ENCODE measurements at places on chromosomes 16 and 17.

GRCh38 chr16:10564591-10564990, 15.8 kb downstream of the EMP2 start:
- DNase-seq: no peak

- DNase-seq: peak; percentile 23
Observed at GRCh38 chr17:17768424-17769088, 68.2 kb downstream of the SREBF1 start.

GRCh38 chr17:61135782-61136181, 263.9 kb upstream of the TBX2 start:
- DNase-seq: no peak

GRCh38 chr17:39014795-39015545, 47.8 kb upstream of the FBXO47 start:
- no peak for DNase-seq

GRCh38 chr16:4796982-4797804, 2.0 kb downstream of the SMIM22 start:
- no peak for DNase-seq

DNA sequence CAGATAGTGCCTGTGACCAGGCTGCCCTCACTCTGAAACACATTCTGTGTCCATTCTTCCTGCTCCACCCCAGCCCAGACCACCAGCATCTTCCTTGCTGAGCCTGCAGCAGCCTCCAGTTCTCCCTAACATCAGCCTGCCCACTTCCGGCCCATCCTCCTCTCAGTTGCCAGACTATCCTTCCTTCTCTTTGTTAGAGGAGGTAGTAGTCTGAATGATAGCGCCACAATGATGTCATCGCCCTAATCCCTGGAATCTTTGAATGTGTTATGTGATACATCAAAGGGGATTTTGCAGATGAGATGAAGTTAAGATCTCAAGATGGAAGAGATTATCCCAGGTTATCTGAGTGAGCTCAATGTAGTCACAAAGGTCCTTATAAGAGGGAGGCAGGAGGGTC, 3.2 kb upstream of the ZDHHC1 start:
- peak; percentile 59 for DNase-seq

DNA sequence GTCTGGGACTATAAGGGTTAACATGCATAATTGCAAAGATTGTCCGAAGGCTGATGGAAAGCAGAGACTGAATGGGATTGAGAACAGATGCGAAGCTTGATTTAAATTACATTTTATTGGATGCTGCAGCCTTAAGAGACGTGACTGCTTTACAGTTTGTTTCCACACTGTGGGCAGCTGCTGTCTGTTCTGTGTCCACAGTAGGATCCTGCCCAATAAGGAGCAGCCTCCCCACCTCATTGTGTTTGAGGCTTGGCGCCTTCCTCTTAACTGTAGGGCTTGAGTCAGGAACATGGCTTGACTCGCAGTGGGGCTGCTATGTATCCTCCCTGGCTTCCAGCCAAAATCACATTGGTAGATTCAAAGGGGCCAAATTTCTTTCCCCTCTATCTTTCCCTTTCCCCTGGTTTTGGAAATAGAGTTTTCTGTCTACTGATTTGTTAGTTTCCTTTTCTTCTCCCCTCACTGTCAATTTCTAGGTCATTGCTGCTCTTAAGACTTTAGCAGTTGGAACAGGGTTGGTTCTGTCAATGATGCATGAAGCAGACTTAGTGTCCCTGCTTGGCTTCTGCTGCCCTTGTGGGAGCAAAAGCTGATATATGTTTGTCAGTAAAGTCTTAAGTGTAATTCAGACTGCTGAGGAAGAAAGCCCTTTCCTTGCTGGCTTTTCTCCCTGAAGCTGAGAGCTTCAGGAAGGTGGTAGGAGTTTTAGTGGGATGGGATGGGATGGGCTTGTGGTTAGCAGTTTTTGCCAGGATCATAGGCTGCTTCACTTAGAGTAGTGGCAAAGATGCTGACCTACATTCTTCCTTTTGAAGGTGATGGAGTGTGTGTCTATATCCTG, 5.0 kb upstream of the RARA start:
- DNase-seq: no peak

GRCh38 chr17:16873174-16874035, 98.5 kb downstream of the TNFRSF13B start:
- DNase-seq: peak; percentile 16

DNA sequence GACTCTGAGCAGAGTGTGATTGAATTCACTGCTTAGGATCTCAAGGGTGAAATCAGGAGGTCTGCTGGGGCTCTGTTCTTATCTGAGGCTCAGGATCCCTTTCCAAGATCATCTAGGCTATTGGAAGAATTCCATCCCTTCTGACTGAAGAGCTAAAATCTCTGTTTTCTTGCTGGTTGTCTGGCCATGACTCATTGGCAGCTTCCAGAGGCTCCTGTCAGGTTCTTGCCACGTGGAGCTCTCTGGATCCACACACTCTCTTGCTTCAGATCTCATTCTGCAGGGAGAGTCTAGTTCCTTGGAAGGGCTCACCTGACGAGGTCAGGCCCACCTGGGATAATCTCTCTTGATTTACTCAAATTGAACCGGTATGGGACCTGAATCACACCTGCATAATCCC, 930.7 kb downstream of the CDH8 start:
- DNase-seq: no peak

DNA sequence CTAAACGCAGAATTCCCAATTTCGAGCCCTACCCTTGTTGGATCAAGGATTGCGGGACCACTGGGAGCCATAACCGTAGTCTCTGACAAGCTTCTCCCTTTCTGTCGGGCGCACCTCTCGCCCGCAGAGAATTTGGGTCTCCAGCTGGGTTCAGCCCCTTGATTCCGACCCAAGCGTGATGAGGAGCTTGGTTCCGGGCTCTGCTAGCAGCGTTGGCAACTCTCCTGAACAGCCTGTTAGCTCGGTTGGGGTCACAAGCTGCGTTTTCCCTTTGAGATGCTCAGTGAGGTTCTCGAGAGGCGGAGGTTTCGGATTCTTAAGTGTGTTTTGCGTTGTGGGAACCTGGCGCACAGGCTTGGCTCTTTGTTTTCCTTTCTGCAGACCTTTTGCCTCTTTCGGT, 655 bp downstream of the ATXN1L start:
- DNase-seq: no peak

- no peak for DNase-seq
Observed at GRCh38 chr17:1792495-1793446, 30.9 kb downstream of the SERPINF1 start.

DNA sequence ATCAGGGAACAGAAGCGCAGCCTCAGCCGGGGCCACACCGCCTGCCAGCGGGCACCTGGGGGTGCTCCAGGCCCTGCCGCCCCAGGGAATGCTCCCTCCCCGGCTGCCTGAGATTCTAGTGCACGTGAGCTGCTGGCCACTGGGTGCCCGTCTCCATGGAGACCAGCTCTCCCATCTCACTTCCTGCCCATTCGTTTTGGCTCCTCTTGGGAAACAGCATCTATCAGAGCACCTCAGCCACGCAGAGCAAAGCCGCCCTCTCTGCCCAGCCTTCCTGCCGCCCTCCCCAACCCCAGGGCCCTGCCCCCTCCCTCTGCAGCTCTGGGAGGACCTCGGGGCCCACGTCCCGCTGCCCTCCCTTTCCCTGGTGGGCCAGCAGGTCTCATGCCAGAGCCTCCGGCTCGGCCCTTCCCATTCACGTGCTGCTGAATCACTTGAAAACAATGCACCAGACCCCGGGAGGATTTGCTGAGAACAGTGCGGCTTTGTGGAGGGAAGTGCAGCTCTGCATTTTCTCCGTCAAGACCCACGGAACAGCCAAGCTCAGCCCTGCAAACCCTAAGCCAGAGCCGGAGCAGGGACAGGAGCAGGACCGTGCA, 19.4 kb downstream of the CEP295NL start:
- peak; percentile 98 for DNase-seq

DNA sequence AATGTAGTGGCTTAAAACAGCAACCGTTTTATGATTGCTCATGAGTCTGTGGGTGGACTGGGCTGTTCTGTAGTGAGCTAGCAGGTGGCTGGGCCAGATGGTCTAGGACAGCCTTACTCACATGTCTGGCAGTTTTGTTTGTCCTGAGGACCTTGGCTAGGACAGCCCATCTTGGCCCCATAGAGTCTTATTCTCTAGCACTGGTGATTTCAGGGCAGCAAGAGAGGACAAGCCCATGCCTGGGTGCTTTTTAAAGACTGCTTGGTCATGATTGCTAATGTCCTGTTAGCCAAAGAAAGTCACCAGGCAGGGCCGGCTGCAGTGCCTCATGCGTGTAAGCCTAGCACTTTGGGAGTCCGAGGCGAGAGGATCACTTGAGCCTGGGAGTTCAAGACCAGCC, 139.8 kb downstream of the KATNIP start:
- DNase-seq: no peak

GRCh38 chr17:74037320-74037719, 166.2 kb upstream of the RPL38 start:
- DNase-seq: peak; percentile 75

DNA sequence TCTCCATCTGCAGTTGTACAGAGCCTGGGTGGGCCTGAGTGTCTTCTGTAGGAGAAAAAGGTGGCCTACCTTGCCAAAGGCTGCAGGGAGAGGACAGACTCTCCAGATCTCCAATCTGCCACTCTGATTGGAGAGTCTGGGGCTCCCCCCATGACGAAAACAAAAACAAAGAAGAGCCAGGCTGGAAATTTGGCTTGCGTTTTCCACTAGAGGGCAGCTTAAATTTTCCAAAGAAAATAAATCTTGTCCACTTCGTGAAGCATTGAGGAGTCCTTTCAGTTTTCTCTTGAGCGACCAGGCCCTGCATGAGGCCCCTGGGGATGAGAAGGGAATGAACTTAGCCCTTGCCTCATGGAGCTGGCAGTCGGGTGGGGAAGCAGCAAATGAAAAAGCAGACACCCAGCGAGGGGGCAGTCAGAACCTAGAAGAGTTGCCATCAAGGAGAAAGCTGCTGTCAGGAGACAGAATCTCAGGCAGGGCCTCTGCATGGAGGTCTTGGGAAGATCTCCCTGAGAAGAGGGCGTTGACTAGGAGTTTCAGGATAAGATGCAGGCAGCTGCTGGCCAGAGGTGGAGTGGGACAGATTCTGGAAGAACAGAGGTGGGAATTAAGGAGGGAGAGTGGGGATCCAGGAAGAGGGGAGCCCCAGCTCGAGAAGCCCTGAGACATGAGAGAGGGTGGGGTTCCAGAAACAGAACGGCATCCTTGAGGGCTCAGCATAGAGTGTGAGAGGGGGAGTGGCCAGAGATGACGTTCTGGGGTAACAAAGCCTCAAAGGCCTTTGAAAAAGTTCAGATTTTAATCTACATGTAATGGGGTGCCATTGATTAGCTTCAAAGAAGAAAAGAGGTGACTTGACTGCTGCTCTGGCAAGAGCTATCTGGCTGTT, 8.4 kb upstream of the SHCBP1 start:
- peak; percentile 72 for DNase-seq

- no peak for DNase-seq
Observed at GRCh38 chr16:71179569-71179968, 51.0 kb downstream of the HYDIN start.

DNA sequence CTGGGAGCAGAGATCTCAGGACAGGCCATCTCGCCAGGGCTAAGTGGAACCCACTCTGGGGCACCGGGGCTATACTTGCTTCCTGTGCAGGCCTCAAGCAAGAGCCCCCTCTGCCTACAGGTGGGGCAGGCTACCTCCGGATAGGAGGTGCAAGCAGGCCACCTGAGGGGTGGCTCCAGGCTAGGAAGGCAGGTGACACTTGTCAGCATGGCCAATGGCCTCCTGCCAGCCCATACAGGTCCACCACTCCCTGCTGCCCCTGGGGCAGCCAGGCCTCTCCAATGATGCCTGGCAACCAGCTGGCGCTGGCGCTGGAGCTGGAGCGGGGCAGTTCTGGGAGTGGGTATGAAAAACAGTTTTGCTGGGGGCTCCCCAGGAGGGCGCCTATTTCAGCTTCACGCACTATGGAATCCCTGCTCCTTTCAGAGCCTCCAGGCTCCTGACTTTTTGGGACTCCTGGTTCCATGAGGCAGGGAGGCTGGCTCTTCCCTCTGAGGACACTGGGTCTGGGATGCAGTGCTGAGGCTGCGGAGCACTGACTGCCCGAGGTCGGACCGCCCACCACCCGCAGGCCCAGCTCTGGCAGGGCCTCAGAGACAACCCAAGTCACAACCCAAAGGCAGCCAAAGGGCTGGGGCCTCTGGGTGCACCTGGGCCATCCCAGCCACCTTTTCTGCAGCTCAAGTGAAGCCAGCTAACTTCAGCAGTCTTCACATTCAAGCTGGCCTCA, 8.4 kb upstream of the SREBF1 start:
- no peak for DNase-seq

- no peak for DNase-seq
Observed at GRCh38 chr16:14564323-14564722, 65.7 kb downstream of the PARN start.

GRCh38 chr16:24789881-24790280, 55.9 kb upstream of the SLC5A11 start:
- no peak for DNase-seq

- DNase-seq: no peak
Observed at GRCh38 chr17:76968707-76969597, 100.7 kb downstream of the MGAT5B start.

DNA sequence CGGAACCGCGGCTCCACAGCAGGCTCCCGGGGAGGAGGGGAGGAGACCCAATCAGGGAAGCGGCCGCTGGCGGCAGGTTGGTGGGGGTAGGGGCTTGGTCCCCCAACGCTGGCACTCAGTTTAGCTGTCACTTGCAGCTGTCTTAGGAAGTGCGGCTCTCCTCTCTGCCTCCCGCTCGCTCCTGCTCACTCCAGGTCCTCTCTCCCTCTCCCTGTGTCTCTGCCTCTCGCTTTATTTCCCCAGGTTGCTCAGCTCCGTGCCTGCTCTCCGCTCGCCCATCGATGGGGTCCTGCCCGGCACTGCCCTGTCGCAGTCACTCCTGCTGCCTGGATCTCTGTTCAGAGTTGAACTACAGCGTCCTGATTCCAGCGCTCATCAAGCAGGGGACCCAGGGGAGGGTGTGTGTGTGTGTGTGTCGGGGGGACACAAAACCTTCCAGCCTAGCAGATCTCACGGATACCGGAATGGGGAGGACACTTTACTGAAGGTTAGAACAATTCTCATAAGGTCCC, 145.6 kb downstream of the ENGASE start:
- no peak for DNase-seq

GRCh38 chr17:47670064-47670463, 20.3 kb downstream of the KPNB1 start:
- no peak for DNase-seq

GRCh38 chr16:89002851-89003830, 26.1 kb upstream of the CBFA2T3 start:
- no peak for DNase-seq

- peak; percentile 69 for DNase-seq
Observed at GRCh38 chr17:35243561-35244340, 879 bp downstream of the SLFN5 start.

GRCh38 chr16:73031155-73031866, 16.6 kb downstream of the ZFHX3 start:
- DNase-seq: no peak

All from HT1080 (cell line).